Caki2 (cell line): ENCODE measurements at places on chromosomes 2 and 18. TPM values are rescaled to one million over a fixed set of nuclear protein-coding genes. Genes with fewer than 3 reads are reported as not detected.

- DNase-seq = no peak
Measured at GRCh38 chr2:121583555-121583954, 52.9 kb downstream of the RNU4ATAC start.

DNA sequence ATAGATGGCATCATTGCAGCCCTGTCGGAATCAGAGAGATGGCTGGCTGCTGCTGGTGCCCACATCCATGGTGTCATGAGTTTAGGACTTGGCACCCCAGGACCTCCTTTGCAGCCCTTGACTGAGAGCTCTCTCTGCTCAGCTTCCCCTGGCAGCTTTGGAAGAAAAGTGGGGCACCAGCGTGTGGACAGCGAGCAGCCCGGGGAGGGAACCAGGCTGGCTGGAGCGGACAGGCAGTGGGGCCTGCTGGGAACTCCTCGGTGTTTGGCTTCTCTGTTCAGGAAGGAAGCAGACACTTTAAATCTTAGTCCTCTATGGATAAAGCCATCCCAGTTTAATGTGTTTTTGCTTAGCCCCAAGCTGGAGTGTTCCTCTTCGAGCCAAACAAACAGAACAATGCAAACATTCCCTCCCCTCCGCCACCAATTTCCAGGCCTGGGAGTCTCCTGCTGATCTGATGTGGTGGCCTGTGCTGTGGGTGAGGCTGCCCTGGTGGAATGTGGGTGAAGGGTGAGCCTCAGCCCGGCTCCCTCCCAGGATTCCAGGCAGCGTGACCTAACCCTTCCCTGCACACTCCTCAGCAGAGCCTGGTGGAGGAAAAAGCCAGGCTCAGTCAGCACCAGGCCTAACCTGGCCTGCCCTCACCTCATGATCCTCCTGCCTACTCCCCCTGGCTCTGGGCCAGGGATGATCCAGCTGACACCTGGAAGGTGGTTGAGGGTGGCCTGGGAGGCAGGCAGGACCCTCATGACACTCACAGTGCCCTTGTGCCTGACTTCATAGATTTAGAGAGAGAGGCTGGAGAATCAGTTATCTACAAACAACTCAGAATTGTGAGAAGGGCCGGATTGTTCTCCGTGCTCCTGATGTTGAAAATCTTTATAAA is 21.6 kb upstream of the ITGB6 start:
- peak; percentile 91 for DNase-seq

Gene AMER3
- total RNA-seq = not detected in 2 replicates

GRCh38 chr2:117972476-117973123 is 41.3 kb downstream of the CCDC93 start:
- DNase-seq = no peak

DNA sequence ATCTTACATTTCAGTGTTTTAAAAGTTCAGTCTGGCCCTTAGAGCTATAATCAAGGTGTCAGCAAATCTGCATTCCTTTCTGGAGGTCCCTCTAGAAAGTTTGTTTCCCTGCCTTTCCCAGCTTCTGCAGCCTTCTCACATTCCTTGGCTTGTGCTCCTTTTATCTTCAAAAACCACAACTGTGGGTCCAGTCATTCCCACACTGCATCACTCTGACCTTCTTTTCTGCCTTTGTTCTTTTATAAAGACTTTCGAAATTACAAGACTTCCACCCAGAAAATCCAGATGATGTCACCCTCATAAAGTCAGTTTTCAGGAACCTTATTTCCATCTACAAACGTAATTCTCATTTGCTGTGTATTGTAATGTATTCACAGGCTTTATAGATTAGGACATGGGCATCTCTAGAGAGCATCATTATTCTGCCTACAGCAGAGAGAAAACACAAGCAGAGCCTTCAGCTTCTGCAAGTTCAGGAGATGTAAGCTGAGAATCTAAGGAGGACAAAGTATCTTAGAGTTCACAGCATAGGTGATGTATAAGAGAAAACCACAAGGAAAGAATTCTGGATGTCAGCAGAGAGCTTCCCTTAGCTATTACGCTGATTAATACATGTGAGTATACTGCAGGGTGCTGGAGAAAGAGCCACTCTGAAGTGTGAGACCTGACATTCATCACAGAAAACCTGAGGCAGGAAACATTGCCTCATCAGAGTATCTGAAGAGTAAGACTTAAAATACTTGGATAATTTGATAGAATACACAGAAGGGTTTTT is 1100.2 kb downstream of the CBLN2 start:
- DNase-seq = no peak

DNA sequence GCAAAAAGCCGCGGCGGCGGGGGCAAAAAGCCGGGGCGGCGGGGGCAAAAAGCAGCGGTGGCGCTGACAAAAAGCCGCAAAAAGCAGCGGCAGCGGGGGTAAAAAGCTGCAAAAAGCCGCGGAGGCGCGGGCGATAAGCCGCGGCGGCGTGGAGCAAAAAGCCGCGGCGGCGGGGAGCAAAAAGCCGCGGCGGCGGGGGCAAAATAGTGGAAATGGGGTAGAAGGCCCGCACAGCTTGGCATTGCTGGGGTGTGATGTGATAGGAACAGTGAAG is 450.1 kb downstream of the ANKRD30B start:
- no peak for DNase-seq

Gene HES6
- total RNA-seq = 17.9 and 23.9 TPM in 2 replicates

Gene KCNG3
- total RNA-seq = 0.51 and 1.9 TPM in 2 replicates

DNA sequence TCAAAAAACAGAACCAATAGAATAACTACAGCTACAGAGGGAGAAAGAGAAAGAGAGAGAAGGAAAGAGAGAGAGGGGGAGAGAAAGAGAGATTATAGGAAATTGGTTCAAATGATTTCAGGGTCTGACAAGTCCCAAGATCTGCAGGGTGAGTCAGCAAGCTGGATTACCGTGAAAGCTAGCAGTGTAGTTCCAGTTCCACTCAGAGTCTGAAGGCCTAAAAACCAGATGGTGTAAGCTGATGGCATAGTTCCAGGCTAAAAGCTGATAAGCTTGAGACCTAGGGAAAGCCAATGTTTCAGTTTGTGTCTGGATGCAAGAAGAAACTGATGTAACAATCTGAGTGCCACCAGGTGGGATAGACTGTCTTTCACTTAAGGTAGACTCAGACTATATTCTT is 397.7 kb downstream of the TRIB2 start:
- no peak for DNase-seq

GRCh38 chr2:10271946-10272345 is 30.8 kb upstream of the HPCAL1 start:
- DNase-seq = peak; percentile 44

Gene PRKAG3
- total RNA-seq = not detected in 2 replicates

DNA sequence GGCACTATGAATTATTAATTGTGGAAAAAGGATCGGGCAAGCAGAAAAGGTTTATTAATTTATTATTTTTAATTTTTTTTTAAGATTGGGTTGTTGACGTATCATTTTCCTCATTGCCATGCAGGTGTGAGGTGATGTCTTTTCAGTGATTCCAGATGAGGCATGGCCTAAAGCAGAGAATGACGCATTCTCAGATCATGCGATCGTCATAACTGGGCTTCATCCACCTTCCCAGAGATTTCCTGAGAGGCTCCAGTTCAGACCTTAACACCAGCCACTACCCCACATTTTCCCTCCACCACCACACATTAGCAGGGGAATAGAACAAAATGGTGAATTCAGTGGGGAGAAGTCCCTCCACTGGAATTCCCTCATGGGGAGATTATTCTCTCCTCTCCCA is 518.4 kb upstream of the SPHKAP start:
- no peak for DNase-seq

Gene CNGA3
- total RNA-seq = not detected in 2 replicates

Gene RSAD2
- total RNA-seq = 0.75 and 7.7 TPM in 2 replicates

- DNase-seq = no peak
Measured at GRCh38 chr2:141362311-141362710, 768.5 kb downstream of the LRP1B start.

Gene COPS9
- 72.6 and 116 TPM in 2 replicates for total RNA-seq

GRCh38 chr18:24990671-24991134 is 361.3 kb downstream of the ZNF521 start:
- no peak for DNase-seq

GRCh38 chr2:120229341-120229740 is 6.1 kb upstream of the TMEM185B start:
- DNase-seq = no peak

DNA sequence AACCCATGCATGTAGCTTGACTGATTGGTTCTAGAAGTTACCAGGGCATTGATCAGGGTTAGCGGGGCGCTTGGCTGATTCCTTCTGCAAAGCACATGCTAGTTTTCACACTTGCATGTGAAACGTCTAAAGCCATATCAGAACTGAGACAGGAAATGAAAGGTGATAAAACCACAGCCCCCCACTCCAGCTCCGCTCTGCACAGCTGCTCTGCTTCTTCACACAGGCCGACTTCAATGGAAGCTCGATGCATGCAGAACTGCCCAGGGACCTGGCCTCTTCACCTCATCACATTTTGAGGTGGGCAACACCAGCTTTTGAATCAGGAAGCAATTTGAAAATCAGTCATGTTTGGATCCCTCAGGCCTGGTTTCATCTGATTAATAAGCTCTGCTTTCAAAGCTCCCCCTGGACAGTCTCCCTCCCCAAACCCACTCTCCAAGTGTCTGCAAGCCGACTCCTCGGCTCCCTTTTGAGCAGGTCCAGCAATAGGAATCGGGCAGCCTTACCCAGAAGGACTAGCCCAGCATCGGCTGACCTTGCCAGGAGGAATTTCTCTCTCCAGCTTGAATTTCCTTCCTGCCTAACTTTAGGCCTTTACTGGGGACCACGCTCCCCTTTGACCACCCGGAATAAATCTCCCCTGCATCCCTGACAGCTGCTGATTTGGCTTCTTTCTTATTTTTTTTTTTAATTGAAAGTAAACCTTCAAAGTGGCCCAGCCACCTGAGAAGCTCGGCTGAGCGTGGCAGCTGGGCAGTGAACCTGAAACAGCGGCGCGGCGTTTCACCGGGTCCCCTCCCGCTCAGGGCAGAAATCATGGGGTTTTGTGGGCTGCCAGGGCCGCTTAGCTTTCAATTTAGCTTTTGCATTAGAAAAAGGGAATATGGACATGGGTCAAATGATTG is 31.7 kb downstream of the HRH4 start:
- DNase-seq = peak; percentile 7

DNA sequence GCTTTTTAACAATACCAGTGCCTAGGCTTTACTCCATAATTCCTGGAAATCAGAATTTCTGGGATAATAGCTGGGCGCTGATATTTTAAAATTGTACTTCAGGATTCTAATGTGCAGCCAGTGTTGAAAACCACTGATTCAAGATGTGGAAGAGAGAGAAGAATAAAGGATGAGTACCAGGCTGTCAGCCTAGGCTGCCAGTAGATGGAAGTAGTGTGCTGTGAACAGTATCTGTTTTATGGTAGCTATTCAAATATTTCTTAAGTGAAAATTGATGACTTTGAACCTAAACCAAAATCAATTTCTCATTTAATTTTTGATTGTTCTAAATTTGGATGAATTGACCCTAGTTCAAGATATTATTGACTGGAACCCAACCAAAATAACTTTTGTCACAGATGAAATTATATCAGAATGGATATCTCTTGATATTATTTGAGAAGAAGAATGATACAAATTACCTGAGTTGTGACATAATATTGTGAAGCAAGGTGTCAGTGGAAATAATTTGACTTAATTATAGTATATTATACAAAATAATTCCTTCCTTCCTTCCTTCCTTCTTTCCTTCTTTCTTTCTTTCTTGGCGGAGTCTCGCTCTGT is 88.0 kb downstream of the COMMD1 start:
- DNase-seq = peak; percentile 34

DNA sequence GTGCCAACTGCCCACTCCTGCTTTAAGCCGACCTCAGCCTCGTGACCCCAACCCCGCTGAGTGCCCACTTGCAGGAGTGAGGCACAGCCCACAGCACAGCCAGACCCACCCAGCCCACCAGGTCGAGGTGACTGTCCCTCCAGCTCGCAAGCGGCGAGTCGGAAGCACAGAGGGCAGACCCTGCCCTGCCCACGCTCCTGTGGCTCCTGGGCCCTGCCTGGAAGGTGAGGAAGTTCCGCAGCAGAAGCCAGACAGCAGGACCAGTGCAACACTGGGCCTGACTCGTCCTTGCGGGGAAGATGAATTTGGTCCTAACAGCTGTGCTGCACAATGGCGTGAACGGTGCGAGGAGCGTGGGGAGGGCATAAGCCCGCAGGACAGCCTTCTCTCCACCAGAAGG is 9.9 kb downstream of the DTYMK start:
- DNase-seq = no peak

GRCh38 chr2:192570788-192571187 is 376.1 kb upstream of the TMEFF2 start:
- no peak for DNase-seq

GRCh38 chr2:97931858-97932225 is 63.9 kb downstream of the TMEM131 start:
- no peak for DNase-seq

DNA sequence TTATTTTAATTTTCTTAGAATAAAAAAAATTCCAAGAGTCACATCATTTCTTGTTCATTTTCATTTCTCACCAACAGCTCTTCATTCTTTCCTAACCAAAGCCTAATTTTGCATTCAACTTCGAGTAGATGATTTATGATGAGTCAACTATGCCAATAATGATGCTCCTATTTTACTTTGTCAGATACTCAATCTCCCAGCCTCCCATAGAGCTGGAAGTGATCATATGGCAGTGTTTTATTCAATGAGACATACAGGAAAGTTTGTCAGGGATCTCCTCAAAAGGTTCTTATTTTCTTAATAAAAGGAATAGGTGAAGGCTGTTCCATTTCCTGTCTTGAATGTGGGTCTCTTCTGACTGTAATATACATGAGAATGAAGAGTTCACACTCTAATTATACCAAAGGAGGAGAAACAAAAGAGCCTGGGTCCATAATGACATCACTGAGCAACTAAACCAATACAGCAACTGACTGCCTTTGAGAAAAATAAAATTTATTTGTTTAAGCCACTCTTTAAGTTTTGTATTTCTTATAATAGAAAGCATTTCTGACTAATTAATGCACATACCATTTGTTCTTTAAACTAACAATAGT is 231.2 kb upstream of the CYP26B1 start:
- no peak for DNase-seq

DNA sequence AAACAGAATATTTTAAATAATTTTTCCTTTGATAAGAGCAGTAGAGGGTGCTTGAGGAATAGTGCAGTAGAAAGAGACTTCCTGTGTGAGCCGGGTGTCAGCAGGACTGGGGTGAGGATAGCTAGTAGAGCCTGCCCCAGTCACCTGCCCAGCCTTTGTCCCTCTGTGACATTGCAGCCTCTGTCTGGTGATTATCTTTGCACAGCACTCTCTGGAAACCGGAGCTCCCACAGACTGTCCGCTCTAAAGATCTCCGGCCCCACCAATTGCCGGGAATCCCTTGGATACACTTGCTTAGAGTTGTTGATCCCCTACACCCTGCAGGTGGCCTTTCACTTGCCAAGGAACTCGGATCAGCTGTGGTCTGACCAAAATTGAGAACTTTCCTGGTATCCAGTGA is 1081.3 kb upstream of the TMEFF2 start:
- no peak for DNase-seq

Gene GNAL
- 3.5 and 10.6 TPM in 2 replicates for total RNA-seq
